ENCODE measurements at places on chromosomes 11 and 22.
A peak's percentile ranks its signal among the peaks of the same experiment; 100 is the strongest.

DNA sequence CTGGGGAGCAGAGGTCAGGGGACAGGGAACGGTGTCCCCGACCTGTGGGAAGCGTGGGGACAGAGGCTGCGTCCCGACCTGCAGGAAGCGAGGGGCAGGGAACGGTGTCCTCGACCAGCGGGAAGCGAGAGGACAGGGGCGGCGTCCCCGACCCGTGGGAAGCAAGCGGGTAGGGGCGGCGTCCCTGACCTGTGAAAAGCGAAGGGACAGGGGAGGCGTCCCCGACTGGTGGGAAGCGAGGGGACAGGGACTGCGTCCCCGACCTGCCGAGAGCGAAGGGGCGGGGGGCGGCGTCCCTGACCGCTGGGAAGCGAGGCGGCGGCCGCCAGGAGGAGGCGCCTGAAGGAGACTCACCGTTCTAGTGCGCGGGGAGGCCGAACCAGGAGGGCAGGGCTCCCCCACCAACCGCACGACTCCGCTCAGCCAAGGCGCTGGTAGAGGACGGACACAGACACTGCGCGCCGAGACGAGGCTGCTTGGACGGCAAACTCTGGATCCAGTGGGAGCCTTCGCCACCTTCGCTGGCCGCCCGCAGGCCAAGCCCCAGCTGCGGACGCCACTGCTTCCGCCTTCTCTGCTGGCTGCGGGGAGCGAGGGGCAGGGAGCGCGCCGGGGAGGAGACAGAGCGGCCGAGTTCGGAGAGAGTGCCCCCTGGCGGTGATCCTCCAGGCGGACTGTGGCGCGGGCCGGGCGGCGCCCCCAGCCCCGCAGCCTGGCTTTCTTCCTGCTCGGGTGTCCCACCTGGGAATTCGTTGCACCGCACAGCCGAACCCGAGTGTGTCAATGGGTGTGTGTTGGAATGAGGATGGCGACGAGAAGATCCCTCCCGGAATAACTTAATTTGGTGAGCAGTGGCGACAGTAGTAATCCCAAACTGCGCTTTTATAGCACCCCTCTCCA lies at the start of gene TRAF6:
TSS of gene TRAF6 (minus strand) at position 579 of the 900 bp plus-strand sequence. CDS start 8,757 bp downstream, outside the sequence.
- peak; percentile 92 for DNase-seq

DNA sequence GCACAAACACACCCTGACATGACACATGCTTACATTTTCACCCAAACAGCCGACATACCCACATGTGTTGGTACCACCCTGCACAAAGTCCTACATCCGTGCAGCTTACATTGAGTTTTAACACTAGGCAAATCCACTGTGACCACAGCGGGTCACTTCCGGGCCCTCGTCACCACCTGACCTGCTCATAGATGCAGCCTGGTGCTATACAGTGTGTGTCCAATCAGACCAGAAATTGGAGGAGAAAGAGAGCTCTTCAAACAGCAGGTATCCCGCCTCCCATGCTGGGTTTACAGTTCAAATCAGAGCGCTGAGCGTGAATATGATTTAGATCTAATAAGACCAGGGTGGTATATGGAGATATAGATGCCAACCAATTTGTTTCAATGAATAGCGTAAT lies 35.4 kb downstream of the PHF21B start:
- no peak for DNase-seq

DNA sequence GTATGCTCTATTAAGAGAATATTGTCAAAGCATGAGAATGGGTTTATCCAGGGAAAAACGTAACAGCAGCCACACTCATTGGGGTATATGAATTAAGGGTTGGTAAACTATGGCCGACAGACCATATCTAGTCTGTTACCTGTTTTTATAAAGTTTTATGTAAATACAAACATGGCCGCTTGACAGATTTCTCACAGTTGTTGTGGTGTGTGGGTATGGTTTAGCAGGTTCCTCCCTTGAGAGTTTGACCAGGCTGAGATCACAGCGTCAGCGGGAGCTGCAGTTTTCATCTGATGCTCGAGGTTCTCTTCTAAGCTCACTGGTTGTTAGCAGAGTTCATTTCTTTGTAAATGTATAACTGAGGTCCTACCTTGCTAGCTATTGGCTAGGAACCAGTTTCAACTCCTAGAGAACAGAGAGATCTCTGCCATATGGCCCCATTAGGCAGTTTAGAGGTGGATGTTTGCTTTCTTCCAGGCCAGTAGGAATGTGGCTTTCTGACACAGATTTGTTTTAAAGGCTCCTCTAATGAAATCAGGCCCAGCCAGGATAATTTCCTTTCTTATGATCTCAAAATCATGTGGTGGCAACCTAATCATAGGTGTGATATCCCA lies 45.5 kb upstream of the GRIK4 start:
- DNase-seq, result no peak

- DNase-seq, result no peak
These were observed 550.5 kb downstream of the MIAT start for GRCh38 chr22:27207907-27208306.

- no peak for DNase-seq
These were observed 26.4 kb downstream of the VWCE start for GRCh38 chr11:61268588-61269250.

DNA sequence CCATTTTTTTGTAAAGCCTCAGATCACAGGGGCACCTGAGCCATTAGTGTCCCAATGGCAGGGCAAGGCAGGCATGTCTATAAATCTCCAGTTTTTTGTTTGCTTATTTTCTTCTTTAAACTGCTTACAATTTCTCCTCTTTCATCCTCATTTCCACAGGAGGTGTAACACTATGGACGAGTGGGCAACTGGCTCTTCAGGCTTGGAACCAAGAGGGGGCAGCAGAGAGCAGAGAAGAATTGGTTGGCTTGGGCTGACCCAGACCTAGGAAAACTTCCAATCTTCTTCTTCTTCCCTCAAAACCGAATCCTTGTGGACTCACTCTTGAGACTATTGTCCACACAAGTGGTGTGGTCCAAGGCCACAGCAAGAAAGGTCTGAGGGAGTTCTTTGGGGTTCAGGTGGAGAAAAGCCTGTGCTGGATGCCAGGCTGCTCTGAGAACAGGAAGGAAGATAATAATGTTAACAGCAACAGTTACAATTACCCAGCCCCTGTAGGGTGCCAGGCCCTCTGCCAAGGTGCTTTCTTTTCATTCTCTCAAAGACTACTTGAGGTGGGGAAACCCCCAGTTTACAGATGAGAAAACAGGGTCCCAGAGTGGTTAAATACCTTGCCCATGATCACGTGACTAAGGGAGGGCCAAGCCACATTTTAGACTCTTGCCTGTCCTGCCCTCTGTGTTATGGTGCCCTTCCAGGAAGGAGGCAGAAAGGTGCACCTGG lies 70.7 kb upstream of the E2F8 start:
- DNase-seq, result peak; percentile 60

DNA sequence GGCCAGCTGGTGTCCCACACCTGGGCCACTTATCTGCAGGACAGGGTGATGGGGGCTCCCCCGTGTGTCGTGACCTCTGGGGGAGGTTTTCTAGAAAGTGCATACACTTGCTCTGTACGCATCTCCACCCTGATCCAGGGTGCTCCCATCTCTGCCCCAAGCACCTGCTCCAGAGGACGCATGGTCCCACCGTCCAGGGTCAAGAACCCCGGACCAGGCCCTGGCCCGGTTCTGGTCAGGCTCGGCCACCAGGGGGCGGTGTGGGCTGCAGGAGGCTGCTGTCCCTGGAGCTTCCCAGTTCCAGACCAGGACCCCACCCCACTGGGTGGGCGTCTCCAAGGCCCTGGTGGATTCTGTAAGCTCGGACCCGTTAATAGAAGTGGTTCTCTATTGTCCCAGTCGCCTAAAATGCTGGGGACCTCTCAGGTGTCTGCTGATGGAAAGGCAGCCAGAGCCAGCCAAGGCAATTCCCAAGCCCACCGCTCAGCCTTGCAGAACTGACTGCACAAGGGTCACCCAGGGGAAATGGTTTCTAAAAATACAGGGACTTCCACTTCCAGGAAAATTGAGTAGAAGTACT lies 34.7 kb upstream of the SEPTIN5 start:
- DNase-seq, result peak; percentile 53

DNA sequence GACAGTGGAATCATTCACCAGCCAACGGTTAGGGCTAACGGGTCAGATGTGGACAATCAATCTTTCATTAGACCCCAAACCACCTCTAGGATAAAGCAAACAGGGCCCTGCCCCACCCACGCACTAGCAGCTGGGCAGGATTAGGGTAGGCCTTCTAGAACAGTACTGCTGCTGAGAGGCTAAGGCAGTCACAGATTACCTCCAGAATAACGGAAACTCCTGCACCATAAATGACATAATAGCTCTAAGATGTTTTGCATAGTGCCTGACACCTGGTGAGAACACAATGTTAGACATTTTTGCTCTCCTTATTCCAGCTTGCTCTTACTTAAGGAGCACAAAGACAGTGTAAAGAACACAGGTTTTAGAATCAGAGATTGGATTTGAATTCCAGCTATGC lies 1.8 kb downstream of the SYTL2 start:
- DNase-seq, result no peak

DNA sequence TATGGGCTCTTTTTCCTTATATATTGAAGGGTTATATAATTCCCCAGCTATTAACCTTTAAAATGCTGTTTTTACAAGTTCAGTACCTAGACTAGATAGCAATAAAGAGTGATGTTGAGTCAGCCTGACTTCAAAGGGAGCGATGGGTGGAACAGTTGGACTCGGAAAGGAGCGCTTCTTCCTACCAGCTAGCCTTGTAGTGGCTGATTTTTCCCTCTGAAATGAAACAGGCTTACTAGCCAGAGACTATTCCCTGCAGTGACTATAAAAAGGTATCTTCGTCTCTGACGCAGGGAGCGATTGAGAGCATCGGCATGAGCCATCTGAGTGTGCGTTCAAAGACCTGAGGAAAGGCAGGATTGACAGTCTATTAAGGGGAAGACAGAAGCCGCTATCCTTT lies 66.0 kb upstream of the GRAMD1B start:
- no peak for DNase-seq

DNA sequence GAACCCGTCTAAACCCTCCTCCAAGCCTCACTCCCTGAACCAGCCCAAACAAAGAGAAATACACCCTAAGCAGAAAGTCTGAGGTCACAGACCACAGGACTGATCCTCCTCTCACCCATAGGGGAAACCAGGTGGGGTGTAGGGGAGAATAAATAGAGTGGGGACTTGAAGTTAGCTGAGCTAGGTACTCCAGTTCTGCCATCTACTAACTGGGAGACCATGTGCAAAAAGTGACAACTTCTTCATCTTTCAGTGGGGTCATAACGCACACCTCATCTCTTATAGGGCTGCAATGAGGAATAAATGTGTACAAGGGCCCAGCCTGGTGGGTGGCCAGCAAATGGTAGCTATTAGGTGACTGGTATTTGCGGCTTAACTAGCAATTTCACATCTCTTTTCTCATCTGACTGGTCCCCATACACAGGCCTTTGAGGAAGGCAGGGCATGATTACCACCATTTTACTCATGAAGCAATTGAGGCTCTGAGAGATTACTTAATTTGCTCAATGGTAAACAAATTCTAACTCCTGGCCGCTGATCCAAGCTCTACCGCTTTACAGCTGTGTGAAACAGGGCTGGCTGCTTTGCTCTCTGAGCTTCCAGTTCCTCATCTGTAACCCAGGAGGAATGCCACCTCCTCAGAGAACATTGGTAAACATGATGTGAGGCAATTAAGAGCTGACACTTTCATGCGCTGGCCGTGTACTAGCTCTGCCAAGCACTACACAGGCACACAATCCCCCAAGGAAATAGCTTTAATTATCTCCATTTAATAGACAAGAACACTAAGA lies 16.6 kb downstream of the TBC1D10A start:
- no peak for DNase-seq
